ENCODE measurements at places on chromosomes 11 and 22.

DNA sequence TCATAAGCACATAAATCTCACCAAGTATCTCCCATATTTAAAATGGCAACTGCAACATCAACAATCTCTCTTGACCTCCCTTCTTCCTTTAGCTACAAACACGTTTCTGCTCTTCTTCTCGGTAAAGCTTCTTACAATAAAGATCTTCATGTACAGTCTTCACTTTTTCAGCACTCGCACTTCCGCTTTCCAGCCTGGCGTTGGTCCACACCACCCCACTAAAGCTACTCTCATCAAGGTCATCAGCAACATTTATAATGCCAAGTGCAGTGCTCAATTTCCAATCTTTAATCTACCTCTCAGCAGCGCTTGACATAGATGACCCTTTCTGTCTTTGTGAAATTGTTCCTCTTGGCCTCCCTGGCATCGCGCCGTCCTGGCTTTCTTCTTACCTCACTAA, 33.6 kb downstream of the NTM start:
- H3K4me3 ChIP-seq: no peak overlapping the region
- H3K4me1 ChIP-seq: no peaks in the 10 kb centered on the region
- no peaks in the 10 kb centered on the region for H3K36me3 ChIP-seq
- H3K27ac ChIP-seq: no peak overlapping the region

DNA sequence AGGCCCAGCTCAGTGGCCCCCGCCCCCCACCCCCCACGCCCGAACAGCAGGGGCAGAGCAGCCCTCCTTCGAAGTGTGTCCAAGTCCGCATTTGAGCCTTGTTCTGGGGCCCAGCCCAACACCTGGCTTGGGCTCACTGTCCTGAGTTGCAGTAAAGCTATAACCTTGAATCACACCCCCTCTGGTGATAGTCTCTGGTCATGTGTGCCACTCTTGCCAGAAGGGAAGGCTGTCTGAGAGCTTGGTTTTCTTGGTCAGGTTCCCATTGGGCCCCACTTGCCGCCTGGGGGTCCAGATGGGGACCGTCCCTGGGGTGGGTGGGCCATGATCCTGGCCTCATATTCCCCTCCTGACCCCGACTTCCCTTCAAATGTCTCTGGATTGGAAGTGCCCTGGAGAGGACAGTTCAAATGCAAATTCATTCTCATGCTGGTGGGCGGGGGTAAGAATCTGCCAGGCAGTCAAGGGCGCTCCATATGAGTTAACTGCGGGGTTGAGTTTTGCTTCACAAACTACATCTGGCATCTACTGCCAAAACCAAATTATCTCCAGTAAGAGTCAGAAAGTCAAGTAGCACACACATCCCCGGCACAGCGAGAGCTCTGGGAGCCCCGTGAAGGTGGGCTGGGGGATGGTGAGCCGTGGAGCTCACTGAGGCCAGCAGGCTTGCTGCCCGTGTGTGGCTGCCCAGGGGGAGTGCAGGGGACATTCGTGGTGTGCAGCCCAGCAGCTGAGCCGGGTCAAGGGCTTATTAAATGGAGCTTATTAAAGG, 35.7 kb downstream of the B3GAT1 start:
- H3K27me3 ChIP-seq: no peaks in the 10 kb centered on the region
- H3K4me1 ChIP-seq: no peaks in the 10 kb centered on the region

DNA sequence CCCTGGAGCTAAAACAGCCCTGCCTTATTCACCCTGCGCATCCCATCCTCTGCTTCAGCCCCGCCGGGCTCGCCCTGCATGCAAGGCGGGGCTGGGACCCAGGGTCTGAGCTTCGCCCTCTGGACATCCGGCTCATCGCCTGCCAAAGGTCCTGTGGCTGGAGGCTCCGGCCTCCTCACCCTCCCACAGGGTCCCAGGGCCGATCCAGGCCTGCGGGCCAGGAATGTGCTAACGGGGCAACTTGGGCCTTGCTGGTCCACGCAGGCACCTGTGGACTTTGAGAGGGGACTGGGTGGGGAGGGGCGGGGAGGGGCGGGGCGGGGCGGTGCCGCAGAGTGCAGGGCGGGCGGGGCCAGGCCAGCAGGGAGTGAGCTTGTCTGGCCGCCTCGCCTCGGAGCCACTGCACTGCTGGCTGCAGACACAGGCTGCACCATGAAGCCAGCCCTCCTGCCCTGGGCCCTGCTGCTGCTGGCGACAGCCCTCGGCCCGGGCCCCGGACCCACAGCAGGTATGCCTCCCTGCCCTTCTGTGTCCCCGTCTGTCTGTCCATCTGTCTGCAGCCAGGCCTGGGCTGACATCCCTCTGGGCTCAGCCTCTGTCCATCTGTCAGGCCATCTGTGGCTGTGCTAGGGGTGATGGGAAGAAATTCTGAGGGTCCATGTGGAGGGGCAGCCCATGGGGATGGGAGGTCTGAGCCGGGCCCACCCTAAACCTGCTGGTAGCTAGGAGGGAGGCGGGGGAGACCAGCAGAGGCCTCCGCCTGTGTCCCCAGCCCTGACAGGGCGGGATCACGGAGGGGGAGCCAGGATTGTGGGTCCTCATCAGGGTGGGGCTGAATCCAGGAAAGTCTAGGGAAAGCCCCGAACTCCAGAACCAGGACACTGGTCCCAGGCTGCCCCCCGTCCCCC, at the start of gene SUSD2:
TSS of gene SUSD2 (plus strand) at position 400 of the 908 bp plus-strand sequence. CDS start at position 433, 33 bp downstream.
- no peak within 1 kb of the TSS for H3K27ac ChIP-seq
- no peaks in the 10 kb centered on the region for H3K4me1 ChIP-seq
- no peak within 1 kb of the TSS for H3K4me3 ChIP-seq
- DNase-seq: no peak

DNA sequence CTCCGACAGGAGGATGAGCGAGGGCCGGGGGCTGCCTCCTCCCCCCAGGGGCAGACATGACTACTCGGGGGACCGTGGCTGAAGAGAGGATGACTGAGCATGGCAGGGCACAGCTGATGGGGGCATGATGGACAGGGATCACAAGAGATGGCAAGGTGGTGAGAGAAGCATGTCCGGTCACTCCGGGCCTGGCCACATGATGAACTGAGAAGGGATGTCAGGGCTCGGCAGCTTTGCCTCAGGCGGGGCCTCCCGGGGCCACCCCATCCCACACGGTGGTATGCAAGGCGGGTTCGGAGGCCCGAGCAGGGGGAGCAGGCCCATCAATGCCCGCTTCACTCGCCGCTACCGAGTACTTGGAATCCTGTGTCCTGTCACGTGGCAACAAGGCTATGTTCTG, 36.6 kb upstream of the UBASH3B start:
- no peak for DNase-seq
- no peaks in the 10 kb centered on the region for H3K36me3 ChIP-seq
- no peak overlapping the region for H3K4me3 ChIP-seq
- no peaks in the 10 kb centered on the region for H3K4me1 ChIP-seq
- peaks cover 10% of the 10 kb centered on the region for H3K27me3 ChIP-seq

DNA sequence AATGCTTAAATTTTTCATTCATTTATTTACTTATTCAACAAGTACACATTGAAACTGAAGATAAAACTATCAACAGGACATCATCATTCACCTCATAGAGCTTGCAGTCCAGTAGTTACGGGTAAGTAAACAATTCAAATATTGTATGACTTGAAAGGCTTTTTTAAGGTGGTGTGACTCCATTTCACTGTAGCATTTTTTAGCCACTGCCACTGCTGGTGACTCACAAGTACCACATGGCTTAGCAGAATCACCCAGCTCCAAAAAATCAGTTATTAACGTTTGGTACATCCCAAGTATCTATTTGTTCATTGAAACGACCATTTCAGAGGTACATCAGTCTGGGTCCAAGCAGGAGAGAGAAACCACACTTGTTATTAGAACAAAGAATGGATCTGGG, 427.9 kb upstream of the DDI1 start:
- H3K27me3 ChIP-seq: no peaks in the 10 kb centered on the region
- peaks cover 12% of the 10 kb centered on the region for H3K4me1 ChIP-seq
- H3K27ac ChIP-seq: peak overlapping the region; percentile 71

DNA sequence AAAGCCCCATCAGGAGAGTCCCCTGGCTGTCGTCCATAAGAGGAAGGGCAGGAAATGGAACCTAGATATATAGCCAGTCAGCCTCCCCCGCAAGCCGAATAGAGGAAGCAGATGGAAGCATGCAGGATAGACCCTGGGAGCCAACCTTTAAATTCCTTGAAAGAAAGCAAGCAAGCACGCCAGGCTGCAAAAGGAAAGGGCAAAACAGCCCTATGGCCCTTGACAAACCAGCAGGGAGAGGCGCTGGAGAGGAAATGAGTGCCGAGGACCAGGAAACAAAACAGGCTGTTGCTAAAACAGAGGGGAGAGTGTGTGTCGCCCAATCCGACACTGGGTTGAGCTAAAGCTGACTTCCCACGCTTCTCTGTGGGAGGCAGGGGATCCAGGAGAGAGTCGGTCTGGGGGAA, 203.5 kb upstream of the MTNR1B start:
- DNase-seq: peak; percentile 41
- H3K27ac ChIP-seq: peak overlapping the region; percentile 51
- peak overlapping the region; percentile 60 for H3K4me3 ChIP-seq
- no peaks in the 10 kb centered on the region for H3K27me3 ChIP-seq
- H3K36me3 ChIP-seq: no peaks in the 10 kb centered on the region

- H3K27me3 ChIP-seq: no peaks in the 10 kb centered on the region
- H3K4me1 ChIP-seq: no peaks in the 10 kb centered on the region
- H3K27ac ChIP-seq: no peak overlapping the region
- no peaks in the 10 kb centered on the region for H3K36me3 ChIP-seq
Observed at GRCh38 chr11:34616830-34617504, 3.9 kb upstream of the EHF start.

GRCh38 chr11:104934594-104934993, 33.8 kb downstream of the CASP4 start:
- no peaks in the 10 kb centered on the region for H3K36me3 ChIP-seq
- H3K4me3 ChIP-seq: no peak overlapping the region
- DNase-seq: no peak
- no peaks in the 10 kb centered on the region for H3K27me3 ChIP-seq

DNA sequence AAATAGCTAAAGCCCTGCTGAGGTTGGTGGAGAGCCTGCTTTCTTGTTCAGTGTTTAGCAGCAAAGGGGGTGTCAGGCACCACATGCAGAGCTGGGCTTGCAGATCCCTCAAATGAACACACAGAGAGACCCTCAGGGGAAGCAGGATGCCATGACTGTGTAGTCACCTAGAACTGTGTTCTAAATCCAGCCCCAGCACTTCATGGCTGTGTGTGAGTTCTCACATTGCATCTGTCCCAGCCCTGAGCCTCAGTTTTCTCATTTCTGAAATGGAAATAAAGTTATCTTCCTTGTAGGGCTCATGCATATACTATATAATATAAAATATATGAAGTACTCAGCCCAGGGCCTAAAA, 47.1 kb downstream of the CWC15 start:
- peaks cover 34% of the 10 kb centered on the region for H3K4me1 ChIP-seq
- H3K36me3 ChIP-seq: no peaks in the 10 kb centered on the region
- no peak overlapping the region for H3K4me3 ChIP-seq
- DNase-seq: peak; percentile 34
- peak overlapping the region; percentile 79 for H3K27ac ChIP-seq
